NCI-H460 (cell line): ENCODE measurements at places on chromosomes 1 and 21. TPM values are rescaled to one million over a fixed set of nuclear protein-coding genes. Genes with fewer than 3 reads are reported as not detected.
A peak's percentile ranks its signal among the peaks of the same experiment; 100 is the strongest.

Gene LEMD1
- not detected in 2 replicates for total RNA-seq

Gene MRAP
- total RNA-seq = not detected in 2 replicates

Gene SPRR1A
- not detected in 2 replicates for total RNA-seq

Gene LCE1A
- total RNA-seq = not detected in 2 replicates

Gene C1QC
- not detected in 2 replicates for total RNA-seq

Gene CYP2J2
- 0.25 TPM in 1 of 2 replicates, not detected in the other for total RNA-seq

Gene HMCN1
- total RNA-seq = 0.81 and 1.2 TPM in 2 replicates

Gene DMBX1
- total RNA-seq = 0.09 TPM in 1 of 2 replicates, not detected in the other

Gene IQCC
- 2.3 and 2.9 TPM in 2 replicates for total RNA-seq

Gene AVPR1B
- not detected in 2 replicates for total RNA-seq

GRCh38 chr1:27519331-27520258 is 29.6 kb upstream of the WASF2 start:
- DNase-seq = no peak

- no peak for DNase-seq
These were observed 106.6 kb downstream of the ACTL8 start for GRCh38 chr1:17861685-17862084.

DNA sequence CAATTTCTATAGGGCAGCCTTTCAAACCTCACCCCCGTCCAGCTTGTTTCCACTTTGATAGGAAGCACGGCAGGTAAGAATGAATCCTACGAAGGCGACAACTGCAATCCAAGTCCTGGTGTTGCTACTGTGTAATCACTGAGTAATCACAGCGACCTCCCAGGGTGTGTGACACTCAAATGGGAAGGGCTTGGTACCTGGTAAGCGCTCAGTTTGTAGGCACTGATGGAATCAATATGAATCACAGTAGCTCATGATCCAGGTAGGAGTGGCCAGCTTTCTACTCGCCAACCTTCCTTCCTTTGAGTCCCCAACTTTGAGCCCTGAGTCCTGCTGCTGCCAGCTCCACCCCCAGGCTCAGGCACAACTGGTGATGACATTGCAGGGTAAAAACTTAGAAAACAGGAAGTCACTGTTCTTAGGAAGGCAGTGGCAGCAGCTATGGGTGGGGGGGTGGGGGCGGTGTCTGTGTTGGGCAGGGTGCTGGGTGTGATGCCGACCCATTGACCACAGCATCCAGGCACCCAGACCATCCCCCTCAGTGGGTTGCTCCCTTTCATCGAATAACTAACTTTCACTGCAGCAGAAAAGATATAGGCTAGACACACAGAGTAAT is 70.7 kb downstream of the CD247 start:
- DNase-seq = peak; percentile 44

GRCh38 chr1:51000160-51000559 is 30.1 kb downstream of the CDKN2C start:
- DNase-seq = no peak

- DNase-seq = no peak
These were observed 130.2 kb upstream of the ATP1B1 start for GRCh38 chr1:168976267-168976666.

- DNase-seq = no peak
These were observed 544.4 kb upstream of the PKN2 start for GRCh38 chr1:88139633-88140032.

DNA sequence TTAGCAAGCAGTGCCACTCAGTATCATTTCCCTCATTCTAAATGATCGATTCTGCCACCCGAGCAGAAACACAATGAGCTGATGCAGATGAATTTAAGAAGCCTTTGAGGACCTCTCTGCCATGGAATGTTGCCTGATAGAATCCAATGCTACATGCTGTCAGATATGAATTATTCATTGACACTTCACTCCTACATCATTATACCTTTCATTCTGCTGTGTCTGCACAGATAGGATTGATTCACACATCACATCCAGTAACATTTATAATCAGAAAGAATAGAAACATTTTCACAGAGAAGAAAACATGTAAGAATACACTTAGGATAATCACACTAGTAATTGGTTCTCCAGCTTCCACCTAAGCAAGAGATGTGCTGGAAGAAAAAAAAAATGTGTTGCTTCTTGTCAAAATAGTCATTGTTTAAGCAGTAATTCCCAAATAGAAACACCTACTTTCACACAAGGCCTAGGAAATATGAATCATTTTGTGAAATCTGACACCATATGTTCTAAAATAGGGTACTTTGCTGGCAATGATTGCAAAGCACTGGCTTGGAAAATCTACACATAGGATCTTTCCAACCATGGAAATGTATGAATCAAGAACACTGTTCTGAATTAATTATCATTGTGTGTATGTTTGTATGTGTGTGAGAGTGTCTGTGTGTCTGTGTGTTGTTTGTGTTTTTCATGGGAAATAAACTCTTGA is 110.1 kb downstream of the GRIK1 start:
- no peak for DNase-seq

GRCh38 chr1:42037161-42037560 is 116.0 kb upstream of the GUCA2B start:
- DNase-seq = no peak

DNA sequence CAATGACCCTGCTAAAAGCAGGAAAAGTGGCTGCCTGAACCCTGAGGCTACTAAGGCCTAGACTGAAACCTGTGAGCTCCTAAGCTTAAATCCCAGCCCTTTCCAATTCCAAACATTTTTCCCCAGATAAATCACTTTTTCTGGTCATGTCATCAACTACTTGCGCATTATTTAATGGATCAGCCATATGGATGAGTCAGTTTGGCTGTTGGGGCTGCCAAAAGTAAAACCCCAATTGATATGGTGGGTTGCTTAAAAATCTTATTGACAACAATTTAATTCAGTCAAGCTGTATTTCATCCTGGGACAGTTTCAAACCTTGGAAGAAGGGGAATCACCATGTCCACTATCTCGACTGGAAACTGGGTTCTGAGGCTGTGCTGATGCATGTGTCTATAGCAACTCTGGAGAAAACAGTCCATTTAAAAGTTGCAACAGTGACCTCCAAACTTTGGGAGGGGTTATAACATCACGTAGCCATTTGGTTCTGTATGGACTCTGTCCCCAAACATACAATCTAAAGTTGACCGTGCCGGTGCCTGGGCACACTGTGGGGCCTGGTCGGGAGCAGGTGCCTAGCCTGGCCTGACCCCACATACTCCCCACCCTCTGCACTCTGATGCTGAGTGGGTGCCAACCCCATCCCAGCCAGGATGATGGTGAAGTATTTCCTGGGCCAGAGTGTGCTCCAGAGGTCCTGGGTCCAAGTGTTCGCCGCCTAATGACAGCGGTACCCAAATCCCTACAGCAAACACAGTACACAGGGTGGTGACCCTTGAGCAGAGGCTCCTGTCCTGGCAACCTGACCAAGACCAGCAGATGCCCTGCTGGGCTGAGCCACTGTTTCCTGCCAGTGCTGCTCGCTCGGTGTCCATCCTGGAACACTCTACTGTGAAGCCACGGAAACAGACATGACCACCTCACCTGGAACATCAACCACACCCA is 46.5 kb upstream of the LRRC52 start:
- DNase-seq = no peak

DNA sequence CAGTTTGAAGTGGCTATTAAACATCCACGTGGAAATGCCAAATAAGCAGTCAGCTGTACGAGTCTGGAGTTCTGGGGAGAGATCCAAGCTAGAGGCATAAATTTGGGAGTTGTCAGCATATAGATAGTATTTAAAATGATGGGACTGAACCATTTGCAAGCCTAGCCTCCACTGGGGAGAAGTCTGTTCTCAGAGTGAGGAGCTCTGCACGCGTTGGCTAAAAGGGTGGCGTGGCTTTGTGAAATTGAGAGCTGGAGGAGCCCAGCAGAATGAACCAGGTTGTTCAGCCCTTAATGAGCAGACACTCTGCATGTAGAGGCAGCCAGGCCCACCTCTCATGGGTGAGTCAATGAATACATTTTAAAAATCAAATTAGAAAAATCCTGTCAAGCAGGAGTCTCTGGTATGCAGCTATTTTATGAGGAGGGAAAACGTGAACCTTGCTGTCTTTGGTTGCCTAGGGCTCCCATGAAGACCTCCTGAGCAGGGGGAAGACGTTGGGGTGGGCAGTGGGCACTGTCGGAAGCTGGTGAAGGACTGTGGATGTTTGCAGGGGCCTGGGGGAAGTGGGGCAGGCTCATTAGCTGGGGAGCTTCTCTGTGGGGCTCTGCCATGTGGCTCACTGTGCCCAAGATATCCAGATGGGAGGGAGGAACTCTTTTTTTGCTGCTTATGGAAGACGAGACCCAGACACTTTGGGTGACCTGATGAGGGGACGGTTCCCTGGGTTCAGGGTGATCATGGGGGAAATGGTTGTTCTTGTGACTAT is 18.8 kb downstream of the TMCC2 start:
- DNase-seq = no peak

- no peak for DNase-seq
These were observed 185.0 kb upstream of the KCNK2 start for GRCh38 chr1:214897581-214897980.

DNA sequence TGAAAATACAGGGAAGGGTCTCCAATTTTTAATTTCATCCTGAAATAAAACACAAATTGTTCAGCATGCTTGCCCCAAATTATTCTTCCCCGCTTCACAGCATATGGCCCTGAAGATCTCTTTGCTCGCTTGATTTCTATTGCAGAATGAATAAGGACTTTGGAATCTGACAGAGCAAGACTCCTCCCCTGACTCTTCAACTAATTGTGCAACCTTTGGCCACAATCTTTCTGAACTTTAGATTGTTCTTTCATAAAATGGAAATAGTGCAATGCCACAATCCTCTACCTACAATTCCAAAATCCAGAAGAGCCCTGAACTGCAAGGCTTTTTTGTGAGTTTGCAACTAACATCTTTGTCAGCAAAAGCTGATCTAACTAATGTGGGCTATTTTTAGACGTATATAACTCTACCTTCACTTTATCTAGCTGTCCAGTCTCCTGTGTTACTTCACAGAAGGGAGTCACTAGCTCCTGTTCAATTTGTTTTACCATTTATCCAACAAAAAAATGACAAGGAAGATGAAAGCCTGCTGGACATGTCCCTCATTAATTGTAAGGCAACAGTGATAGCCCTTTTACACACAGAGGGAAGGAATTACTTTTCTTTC is 13.4 kb downstream of the RNASEL start:
- DNase-seq = peak; percentile 52

DNA sequence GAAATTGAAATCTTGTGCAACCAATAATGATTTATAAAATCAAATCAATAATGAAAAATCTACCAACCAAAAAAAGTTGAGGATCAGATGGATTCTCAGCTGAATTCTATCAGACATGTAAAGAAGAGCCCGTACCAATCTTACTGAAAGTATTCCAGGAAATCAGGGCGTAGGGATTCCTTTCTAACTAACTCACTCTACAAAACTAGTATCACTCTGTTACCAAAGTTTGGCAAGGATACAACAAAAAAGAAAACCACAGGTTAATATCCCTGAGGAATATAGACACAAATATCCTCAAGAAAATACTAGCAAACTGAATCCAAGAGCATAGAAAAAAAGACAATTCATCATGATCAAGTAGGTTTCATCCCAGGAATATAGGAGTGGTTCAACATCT is 52.8 kb upstream of the ADGRL4 start:
- DNase-seq = no peak

DNA sequence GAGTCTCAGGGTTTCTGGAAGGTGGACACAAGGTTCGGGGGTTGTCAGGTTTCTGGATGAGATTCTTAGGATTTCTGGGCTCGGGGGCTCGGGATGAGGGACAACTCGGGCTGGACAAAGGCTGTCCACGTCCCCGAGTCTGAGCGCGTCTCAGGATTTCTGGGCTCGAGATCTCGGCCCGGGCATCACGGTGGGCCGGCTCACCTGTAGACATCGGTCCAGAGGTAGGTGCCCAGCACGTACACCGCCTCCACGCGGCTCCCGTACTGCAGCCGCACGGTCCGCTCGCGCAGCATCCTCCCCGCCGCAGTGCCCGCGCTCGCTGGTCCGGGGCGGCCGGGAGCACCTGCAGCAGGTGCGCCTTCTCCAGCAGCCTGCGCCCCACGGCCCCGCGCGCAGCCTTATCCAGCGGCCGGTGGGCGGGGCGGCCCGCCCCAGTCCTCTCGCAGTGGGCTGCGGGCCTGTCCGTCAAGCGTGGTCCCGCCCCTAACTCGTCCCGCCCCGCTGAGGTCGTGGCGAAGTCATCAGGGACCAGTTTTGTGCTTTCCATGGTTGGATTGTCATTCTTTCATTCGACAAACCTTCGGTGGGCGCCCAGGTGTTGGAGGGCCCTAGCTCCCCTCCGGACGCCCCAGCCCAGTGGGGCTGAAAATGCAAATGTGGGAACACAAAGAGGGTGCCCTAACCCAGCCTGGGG is at the start of gene PADI2:
TSS of gene PADI2 (minus strand) at position 376 of the 697 bp plus-strand sequence. CDS start at position 296, 80 bp downstream.
- DNase-seq = peak; percentile 15

GRCh38 chr1:166884040-166884642 is 8.1 kb upstream of the TADA1 start:
- no peak for DNase-seq

GRCh38 chr1:41387667-41388091 is 26.4 kb downstream of the FOXO6 start:
- DNase-seq = no peak

GRCh38 chr1:31880957-31881687 is 57.0 kb downstream of the PTP4A2 start:
- no peak for DNase-seq

- peak; percentile 50 for DNase-seq
These were observed 24.6 kb downstream of the ARHGEF19 start for GRCh38 chr1:16187748-16188401.

DNA sequence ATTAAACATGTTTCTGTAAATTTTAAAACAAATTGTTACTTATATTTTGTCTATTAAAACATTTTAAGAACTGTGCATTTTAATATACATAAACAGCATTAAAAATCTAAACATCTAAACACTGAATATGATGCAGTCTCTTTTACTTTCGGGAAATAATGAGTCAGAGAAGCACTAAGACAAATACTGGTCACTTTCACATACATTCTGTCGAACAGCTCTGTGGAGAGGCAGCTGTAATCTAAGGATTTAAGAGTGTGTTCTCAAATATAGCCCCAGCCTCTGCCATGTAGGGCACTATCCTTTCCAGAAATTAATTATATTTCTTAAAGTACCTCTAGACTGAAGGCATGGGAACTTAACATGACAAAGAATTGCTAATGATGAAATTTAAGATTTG is 89.6 kb upstream of the PTGFR start:
- no peak for DNase-seq

GRCh38 chr1:206738370-206739366 is 31.9 kb upstream of the IL19 start:
- peak; percentile 12 for DNase-seq
